ENCODE measurements at places on chromosomes 3 and 15.
A peak's percentile ranks its signal among the peaks of the same experiment; 100 is the strongest.

GRCh38 chr15:78065284-78065872 lies 12.1 kb downstream of the TBC1D2B start:
- DNase-seq: no peak

- no peak for DNase-seq
These were observed 795.0 kb downstream of the ROBO1 start for GRCh38 chr3:78972617-78973301.

DNA sequence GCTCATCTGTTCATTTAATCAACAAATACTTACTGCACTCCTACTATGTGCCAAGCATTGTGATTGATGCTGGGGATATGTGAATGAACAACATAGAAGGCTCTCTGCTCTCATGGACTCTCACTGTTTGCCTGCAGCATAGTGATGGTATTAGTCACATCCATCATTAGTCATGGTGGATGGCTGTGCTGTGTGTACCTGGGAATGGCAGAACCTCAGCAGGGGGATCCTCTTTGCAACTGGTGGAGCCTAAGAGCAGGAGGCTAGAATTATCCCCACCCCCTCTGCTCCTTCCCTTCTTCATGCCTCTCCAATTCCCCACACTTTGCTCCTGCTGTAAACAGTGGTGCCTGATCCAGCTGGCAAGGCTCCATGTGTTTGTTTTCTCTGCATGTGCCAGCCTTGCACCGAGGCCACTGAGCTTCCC lies 20.5 kb downstream of the BOC start:
- peak; percentile 67 for DNase-seq

- no peak for DNase-seq
These were observed 147.2 kb downstream of the FOXP1 start for GRCh38 chr3:71436337-71436736.

DNA sequence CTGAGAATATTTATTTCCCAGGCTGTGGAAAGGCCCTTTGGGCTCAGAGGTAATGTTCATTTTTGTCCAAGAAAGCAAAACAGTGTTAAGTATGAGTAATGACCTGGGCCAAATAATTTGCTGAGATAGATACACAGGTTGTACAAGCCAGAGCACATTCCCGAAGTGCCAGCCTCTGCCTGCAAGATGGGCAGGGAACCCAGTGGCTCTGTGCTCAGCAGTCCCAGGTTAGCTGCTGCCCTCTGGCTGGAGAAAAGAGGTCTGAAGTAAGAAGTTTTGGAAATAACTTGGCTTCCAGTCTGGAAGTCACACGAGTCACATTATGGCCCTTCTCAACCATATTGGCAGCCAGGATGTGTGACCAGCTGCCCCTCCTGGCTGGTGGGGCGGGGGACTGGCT lies 20.2 kb downstream of the MYZAP start:
- DNase-seq: peak; percentile 38

All from iPS-NIHi11 (cell line).